Fibroblast of lung (primary cell): ENCODE measurements at places on chromosomes 7 and 10. TPM values are rescaled to one million over a fixed set of nuclear protein-coding genes. Genes with fewer than 3 reads are reported as not detected.

- DNase-seq = no peak
These were observed 5.7 kb upstream of the ITIH2 start for GRCh38 chr10:7697426-7697825.

- DNase-seq = no peak
These were observed 130.1 kb upstream of the VWC2 start for GRCh38 chr7:49643321-49643720.

DNA sequence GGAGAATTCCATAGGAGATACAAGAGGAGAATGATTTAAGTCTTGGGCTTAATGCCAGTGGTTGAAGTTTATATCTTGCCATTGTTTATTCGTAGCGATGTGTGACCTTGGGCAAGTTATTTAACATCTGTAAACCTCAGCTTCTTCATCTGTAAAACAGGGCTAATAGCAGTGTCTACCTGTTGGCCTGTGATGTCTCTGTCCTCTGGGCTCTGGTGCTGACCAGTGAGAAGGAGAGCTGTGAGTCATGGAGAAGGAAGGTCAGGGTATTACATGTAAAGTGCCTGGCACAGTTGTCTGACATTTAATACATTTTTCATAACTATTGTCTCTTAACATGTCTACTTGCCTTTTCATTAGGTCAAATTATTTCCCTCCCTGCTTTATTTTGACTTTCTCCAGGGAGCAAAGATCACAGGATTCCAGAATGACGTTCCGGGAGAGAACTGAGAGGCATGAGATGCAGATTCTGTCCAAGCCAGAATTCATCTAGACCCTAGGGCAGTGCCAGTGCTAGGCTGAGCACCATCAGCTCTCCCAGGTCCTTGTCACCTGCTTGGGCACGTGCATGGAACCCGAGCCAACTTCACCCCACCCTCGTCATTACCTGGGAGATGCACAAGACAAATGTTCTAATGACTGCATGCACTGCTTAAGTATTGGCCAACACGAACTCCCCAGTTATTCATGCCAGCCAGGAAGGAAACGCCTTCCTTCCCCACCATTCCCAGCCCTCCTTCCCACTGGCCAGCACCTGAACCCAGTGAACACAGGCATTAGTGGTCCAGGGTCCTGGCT, 187.9 kb downstream of the DPY19L1 start:
- peak; percentile 37 for DNase-seq

DNA sequence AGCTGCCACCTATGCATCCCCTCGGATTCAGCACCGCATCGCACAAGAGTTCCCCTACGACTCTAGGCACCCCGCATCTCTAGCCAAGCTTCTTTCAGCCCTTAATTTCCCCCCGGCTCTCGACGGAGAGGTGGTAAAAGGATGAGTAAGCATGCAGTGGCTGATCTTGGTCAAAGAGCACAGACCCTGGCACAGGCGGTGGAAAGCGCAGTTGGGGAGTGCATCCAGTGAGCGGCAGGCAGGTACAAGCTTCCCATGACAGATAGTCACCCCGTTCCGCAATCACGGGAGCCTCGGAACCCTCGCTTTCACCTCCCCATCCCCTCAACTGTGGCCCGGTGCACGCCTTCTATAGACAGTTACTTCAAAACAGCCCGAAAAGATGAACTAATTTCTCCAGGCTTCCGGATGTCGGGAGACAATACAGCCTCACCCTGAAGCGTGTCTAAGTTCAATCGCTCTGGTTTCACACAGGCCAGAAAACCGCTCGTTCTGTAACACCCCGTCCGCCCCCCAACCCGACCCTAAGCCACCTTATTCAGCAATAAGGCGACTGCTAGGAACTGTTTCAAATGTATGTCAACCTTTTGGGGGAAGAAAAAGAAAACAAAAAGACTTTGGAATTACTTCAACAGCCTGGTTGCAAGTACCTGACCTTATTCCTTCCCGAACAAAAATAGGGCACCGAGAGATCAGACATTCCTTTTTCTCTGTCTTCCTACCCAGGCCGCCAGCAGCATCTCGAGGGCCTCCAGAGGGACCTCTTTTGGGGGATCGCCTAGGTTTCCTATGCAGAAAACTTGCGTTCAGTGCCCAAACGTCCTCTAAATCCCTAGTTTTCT, 1.4 kb downstream of the RHEB start:
- peak; percentile 45 for DNase-seq

- DNase-seq = no peak
These were observed 360.7 kb upstream of the AUTS2 start for GRCh38 chr7:69237541-69237940.

Gene CCL24
- total RNA-seq = not detected in 2 replicates
